NCI-H1105 (cell line): ENCODE measurements at places on chromosomes 7 and 10.

- DNase-seq = peak; percentile 70
These were observed 9.5 kb upstream of the RBM20 start for GRCh38 chr10:110634527-110635209.

- DNase-seq = no peak
These were observed 11.8 kb downstream of the NCOA4 start for GRCh38 chr10:46018453-46019176.

- no peak for DNase-seq
These were observed 55.2 kb downstream of the NRP1 start for GRCh38 chr10:33279276-33279675.

- no peak for DNase-seq
These were observed 65.9 kb upstream of the KCND2 start for GRCh38 chr7:120207037-120207436.

DNA sequence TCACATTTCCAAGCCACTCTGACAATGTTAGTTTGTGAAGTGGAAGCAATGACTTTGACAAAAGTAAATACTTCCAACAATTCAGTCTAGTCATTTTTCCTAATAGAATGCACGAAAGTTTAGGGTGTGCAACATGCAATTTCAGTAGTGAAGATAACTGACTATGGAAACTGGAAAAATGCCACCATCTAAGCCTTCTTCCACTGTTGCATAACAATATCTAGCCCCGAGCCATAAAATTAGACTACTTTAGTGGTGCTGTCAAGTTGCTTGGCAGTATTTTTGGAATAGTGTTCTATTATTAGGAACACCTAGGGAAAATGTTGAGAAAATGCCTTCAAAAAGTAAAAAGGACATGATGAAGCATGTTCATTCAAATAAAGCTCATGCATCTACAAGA lies 17.9 kb downstream of the SEMA3A start:
- no peak for DNase-seq

- DNase-seq = no peak
These were observed 101.5 kb downstream of the FOXL3 start for GRCh38 chr7:391411-391951.

DNA sequence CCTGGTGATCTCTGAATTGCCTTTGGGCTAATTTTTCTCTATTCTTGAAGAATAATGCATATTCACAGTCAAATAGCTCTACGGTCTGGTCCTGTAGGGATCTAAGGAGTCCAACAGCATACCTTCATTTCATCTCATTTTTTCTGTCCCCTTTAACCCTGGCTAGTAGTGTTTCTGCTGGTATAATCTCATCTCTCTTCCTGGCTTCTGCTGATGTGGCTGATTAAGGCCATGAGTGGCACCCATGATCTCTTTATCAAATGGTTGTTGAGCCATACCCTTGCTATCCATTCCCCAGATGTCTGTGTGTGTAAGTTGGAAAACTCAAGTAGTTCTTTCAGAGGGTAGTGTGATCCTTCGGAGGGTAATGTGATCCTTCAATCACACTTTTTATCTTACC lies 119.5 kb downstream of the MARCHF5 start:
- DNase-seq = no peak

GRCh38 chr10:88048312-88048711 lies 184.9 kb downstream of the PTEN start:
- DNase-seq = no peak

DNA sequence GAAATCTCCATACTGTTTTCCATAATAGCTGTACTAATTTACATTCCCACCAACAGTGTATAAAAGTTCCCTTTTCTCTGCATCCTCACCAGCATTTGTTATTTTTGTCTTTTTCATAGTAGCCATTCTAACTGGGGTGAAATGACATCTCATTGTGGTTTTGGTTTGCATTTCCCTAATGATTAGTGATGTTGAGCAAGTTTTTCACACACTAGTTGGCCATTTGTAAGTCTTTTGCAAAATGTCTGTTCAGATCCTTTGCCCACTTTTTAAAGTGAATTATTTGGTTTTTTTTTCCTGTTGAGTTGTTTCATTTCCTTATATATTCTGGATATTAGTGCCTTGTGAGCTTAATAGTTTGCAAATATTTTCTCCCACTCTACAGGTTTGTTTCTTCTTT lies 101.0 kb upstream of the NFE2L3 start:
- no peak for DNase-seq
